ENCODE measurements at places on chromosomes 6 and 20. TPM values are rescaled to one million over a fixed set of nuclear protein-coding genes. Genes with fewer than 3 reads are reported as not detected.
A peak's percentile ranks its signal among the peaks of the same experiment; 100 is the strongest.

GRCh38 chr6:71114986-71115385 lies 158.1 kb upstream of the B3GAT2 start:
- H3K4me3 ChIP-seq = no peak overlapping the region
- H3K27me3 ChIP-seq = no peaks in the 10 kb centered on the region
- H3K36me3 ChIP-seq = no peaks in the 10 kb centered on the region

GRCh38 chr6:41027799-41028560 lies 11.0 kb downstream of the UNC5CL start:
- H3K4me1 ChIP-seq = peaks cover 17% of the 10 kb centered on the region
- no peaks in the 10 kb centered on the region for H3K27me3 ChIP-seq
- peak overlapping the region; percentile 48 for H3K4me3 ChIP-seq
- DNase-seq = peak; percentile 35
- no peak overlapping the region for H3K27ac ChIP-seq

GRCh38 chr20:32641464-32641863 lies 32.3 kb downstream of the C20orf203 start:
- no peak for DNase-seq
- H3K27ac ChIP-seq = no peak overlapping the region
- H3K36me3 ChIP-seq = no peaks in the 10 kb centered on the region
- no peaks in the 10 kb centered on the region for H3K27me3 ChIP-seq

DNA sequence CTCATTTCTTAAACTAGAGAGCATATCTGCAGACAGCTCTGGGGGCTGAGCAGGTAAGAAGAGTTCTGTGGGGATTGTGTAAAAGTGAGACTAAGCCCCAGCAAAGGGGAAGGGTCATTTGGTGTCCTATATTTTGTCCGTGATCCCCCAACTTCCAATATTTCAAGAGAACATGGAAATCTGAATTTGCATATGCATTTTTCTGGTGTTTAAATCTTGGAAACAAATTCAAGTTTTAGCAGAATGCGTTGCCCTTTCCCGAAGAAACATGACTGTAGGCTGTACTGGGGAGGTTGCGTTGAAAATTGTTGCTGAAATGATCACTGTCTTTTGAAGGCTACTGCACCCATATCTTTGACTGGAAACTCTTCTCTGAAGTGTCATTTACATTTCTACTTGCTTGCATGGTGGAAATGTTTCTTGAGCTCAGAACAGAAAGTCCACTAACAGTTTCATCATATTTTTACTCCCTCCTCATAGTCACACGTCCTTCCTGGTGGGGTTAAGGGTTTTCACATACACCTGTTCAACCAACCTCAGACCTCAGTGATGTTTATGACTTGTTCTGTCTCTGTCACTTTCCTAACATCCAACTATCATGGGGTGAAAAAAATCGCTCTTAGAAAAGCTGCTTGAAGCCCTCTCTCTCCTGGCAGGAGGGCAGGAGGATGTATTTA lies 140.3 kb downstream of the BCAS1 start:
- DNase-seq = no peak
- no peak overlapping the region for H3K4me3 ChIP-seq
- no peaks in the 10 kb centered on the region for H3K27me3 ChIP-seq

GRCh38 chr20:20010639-20011500 lies 6.3 kb upstream of the NAA20 start:
- no peaks in the 10 kb centered on the region for H3K27me3 ChIP-seq
- H3K4me1 ChIP-seq = peaks cover 13% of the 10 kb centered on the region
- no peaks in the 10 kb centered on the region for H3K36me3 ChIP-seq
- H3K27ac ChIP-seq = no peak overlapping the region
- H3K4me3 ChIP-seq = no peak overlapping the region

GRCh38 chr6:114650891-114651290 lies 308.1 kb upstream of the HS3ST5 start:
- H3K27me3 ChIP-seq = no peaks in the 10 kb centered on the region
- H3K36me3 ChIP-seq = no peaks in the 10 kb centered on the region
- H3K4me1 ChIP-seq = no peaks in the 10 kb centered on the region
- no peak for DNase-seq
- H3K27ac ChIP-seq = no peak overlapping the region
- H3K4me3 ChIP-seq = no peak overlapping the region

DNA sequence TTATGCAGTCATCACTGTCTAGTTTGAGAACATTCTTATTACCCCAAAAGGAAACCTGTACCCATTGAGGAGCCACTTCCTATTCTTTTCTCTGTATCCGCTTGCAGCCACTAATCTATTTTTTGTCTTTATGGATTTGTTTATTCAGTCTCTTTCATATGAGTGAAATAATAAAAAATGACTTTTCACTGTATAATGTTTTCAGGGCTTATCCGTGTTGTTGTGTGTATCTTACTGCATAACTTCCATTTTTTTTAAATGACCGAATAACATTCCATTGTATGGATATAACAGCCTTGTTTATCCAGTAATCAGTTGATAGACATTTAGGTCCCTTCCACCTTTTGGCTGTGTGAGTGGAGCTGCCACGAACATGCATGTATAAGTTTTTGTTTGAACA lies 86.6 kb downstream of the ZFAND3 start:
- H3K4me1 ChIP-seq = no peaks in the 10 kb centered on the region
- H3K36me3 ChIP-seq = no peaks in the 10 kb centered on the region
- H3K4me3 ChIP-seq = no peak overlapping the region
- no peaks in the 10 kb centered on the region for H3K27me3 ChIP-seq

DNA sequence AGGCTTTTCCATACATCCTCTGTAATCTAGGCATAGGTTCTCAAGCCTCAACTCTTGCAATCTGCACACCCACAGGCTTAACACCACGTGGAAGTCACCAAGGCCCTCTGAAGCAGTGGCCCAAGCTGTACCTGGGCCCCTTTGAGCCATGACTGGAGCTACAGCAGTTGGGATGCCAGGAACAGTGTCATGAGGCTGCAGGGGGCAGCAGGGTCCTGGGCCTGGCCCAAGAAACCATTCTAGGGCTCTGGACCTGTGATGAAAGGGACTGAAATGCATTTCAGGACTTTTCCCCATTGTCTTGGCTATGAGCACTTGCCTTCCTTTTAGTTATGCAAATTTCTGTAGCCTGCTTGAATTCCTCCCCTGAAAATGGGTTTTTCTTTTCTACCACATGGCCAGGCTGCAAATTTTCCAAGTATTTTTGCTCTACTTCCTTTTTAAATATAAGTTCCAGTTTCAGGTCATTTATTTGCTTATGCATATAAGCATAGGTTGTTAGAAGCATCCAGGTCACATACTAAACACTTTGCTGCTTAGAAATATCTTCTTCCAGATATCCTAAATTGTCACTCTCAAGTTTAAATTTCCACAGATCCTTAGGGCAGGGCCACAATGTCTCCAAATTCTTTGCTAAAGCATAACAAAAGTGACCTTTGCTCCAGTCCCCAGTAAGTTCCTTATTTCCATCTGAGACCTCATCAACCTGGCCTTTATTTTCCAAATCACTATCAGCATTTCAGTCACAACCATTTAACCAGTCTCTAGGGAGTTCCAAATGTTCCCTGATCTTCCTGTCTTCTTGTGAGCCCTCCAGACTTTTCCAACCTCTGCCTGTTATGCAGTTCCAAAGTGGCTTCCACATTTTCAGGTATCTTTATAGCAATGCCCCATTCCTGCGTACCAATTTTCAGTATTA lies 48.6 kb upstream of the CD2AP start:
- no peak overlapping the region for H3K27ac ChIP-seq
- H3K4me3 ChIP-seq = no peak overlapping the region
- H3K4me1 ChIP-seq = no peaks in the 10 kb centered on the region
- H3K36me3 ChIP-seq = no peaks in the 10 kb centered on the region
- no peaks in the 10 kb centered on the region for H3K27me3 ChIP-seq

GRCh38 chr6:74161380-74161779 lies 465.4 kb downstream of the CD109 start:
- no peaks in the 10 kb centered on the region for H3K4me1 ChIP-seq
- no peaks in the 10 kb centered on the region for H3K36me3 ChIP-seq
- no peak overlapping the region for H3K4me3 ChIP-seq
- H3K27ac ChIP-seq = no peak overlapping the region

DNA sequence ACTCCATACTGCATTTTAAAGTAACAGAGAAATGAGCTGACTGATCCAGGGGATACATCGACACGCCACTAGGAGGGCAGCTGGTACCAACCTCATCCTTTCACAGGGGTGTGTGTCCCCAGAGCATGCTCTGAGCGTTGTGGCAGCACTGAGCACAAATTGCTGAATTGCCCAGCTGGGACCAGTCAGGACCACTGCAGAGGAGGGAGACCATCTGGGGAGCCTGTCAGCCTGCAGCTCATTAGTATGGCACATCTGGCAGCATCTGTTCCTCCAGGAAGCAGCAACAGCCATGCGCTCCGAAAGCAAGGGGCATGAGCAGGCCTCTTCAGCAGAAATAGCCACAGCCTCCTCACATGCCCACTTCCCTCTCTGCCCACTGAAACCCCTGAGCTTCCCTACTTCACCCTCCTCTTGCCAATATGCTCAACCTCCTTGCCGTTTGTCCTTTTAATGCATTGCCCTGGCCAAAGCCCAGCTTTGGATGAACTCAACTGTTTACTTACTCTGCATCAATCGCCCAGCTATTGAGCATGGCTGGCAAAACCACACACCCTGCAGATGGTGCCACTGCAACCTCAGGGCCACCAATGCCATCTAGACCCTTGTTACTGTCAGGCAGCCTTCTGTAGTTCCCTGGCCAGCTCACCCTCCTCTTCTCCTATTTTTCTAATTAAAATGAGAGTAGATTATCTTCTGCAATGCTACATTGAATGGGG lies 77.6 kb upstream of the NEDD9 start:
- DNase-seq = no peak
- H3K4me3 ChIP-seq = no peak overlapping the region
- no peak overlapping the region for H3K27ac ChIP-seq
- no peaks in the 10 kb centered on the region for H3K4me1 ChIP-seq
- no peaks in the 10 kb centered on the region for H3K27me3 ChIP-seq

DNA sequence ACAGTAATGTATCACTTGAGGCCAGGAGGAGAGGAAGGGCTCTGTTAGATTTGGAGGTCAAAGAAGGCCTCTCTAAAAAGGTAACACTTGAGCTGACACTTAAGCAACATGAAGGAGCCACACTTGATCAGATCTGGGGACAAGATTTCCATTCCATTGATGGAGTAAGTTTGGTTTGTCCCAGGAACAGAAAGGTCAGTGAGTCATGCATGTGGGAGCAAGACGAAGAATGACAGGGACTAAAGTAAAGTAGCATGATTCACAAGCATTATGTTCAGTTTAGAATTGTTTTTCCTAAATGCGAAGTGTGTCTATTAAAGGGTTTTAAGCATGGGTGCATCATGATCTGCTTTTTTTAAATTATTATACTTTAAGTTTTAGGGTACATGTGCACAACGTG lies 47.4 kb downstream of the COL21A1 start:
- no peak for DNase-seq
- no peaks in the 10 kb centered on the region for H3K4me1 ChIP-seq
- H3K27ac ChIP-seq = no peak overlapping the region
- H3K36me3 ChIP-seq = no peaks in the 10 kb centered on the region
- no peak overlapping the region for H3K4me3 ChIP-seq

DNA sequence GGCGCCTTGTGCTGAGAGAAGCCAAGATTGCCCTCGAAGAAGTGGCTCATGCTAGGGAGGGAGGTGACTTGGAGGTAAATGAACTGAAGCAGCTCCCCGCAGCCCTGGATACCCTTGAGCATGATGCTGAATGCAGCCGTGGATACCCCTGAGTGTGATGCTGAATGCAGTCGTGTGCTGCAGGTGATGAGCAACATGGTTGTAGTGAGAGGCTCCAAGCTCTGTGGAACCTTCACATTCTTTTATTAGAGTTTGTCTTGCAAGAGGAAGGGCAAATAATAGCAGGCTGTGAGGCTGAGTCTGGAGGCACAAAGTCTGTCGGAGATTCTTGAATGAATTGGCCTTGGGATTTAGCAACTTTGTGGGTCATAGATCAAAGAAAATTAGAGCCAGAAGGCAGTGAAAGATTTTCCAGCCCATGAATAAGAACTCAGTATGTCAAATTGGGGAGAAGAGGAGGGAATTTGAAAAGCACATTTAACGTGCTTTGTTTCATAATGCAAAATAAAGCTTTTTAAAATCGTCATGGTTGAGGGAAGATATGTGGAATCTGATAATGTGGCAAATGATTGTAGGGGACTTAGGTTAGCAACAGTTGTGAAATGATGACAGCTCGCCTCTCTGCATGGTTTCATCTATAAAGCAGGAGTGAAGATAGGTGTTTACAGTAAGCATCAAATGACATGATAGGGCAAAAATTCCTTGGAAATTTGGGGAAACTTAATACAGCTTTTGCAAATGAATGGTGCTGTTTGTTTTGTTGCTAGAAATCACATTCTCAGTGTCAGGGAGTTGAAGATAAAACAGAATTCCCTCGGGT lies 120.1 kb upstream of the TIAM2 start:
- H3K4me3 ChIP-seq = no peak overlapping the region
- no peaks in the 10 kb centered on the region for H3K4me1 ChIP-seq
- H3K27me3 ChIP-seq = no peaks in the 10 kb centered on the region
- H3K27ac ChIP-seq = no peak overlapping the region
- no peak for DNase-seq

DNA sequence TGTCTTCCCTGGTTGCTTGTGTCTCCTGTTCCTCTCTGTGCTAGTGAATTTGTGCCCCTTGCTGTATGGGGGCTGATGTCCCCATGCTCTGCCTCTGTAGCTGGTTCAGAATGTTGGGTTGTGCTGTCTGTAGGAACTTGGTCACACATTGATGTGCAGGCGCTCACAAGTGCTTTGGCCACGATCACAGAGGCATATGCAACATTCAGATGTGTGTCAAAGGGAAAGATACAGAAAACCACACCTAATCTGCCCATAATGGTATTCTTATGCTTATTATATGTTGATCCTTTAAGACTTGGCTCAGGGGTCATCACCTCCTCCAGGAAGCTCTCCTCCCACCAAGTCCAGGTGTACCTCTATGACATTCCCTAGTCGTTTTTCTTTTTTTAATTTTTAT lies 17.1 kb upstream of the DHX35 start:
- H3K27me3 ChIP-seq = no peaks in the 10 kb centered on the region
- peaks cover 52% of the 10 kb centered on the region for H3K36me3 ChIP-seq
- no peak for DNase-seq
- no peak overlapping the region for H3K4me3 ChIP-seq
- no peaks in the 10 kb centered on the region for H3K4me1 ChIP-seq
- no peak overlapping the region for H3K27ac ChIP-seq

GRCh38 chr6:166097914-166098522 lies 69.6 kb downstream of the TBXT start:
- no peaks in the 10 kb centered on the region for H3K36me3 ChIP-seq
- H3K27ac ChIP-seq = no peak overlapping the region
- DNase-seq = peak; percentile 49
- H3K4me1 ChIP-seq = no peaks in the 10 kb centered on the region
- H3K27me3 ChIP-seq = no peaks in the 10 kb centered on the region

- no peak overlapping the region for H3K27ac ChIP-seq
- no peaks in the 10 kb centered on the region for H3K4me1 ChIP-seq
- no peaks in the 10 kb centered on the region for H3K36me3 ChIP-seq
- H3K4me3 ChIP-seq = no peak overlapping the region
Measured at GRCh38 chr6:152904678-152905077, 78.2 kb downstream of the FBXO5 start.

GRCh38 chr6:82693094-82693493 lies 329.5 kb downstream of the TPBG start:
- H3K36me3 ChIP-seq = no peaks in the 10 kb centered on the region
- no peak for DNase-seq
- no peak overlapping the region for H3K4me3 ChIP-seq
- no peaks in the 10 kb centered on the region for H3K27me3 ChIP-seq
- no peak overlapping the region for H3K27ac ChIP-seq
- H3K4me1 ChIP-seq = no peaks in the 10 kb centered on the region

PHACTR1 gene
- total RNA-seq = 0.17 TPM

PTGIS gene
- 0.25 TPM for total RNA-seq

NCOA6 gene
- total RNA-seq = 24.8 TPM

C6orf58 gene
- 0.20 TPM for total RNA-seq

Data from HCT116 (cell line).